T1000 (cell line): ENCODE measurements at places on chromosomes 5 and 9.

DNA sequence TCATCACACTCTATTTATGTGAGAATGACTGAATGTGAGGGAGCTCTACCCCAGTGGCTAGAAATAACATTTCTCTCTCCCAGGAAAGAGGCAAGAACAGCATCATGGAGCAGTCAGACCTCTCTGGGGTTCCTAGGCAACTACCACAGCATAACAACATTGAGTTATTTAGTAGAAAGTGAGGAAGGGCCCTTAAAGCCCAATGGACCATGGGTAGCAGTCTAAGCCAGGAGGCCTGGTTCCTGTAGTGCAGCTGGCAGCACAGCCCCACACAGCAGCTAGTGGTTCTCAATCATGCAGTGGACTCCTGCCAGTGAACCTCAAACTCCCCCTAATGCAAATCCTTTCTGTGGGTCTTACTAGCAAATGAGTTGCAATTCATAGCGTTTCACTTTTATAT, 55.3 kb downstream of the SPEF2 start:
- no peak for DNase-seq

DNA sequence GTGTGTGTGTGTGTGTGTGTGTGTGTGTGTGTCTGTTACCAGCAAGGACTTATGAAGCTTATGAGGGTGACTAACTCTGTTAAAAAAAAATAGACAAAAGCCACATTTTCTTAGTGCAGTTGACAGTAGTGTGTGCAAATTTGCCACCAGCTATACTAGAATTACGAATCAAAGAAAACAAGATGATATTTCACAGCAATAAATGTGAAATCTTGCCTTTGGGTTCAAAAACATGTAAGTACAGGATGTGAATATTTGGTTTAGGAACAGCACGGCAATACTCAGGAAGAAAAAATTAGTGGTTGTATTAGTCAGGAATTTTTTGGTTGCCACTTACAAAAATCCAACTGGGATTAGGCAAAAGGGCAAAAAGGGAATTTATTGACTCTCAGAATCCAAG, 117.4 kb downstream of the NPR3 start:
- DNase-seq = no peak

GRCh38 chr5:37370550-37370863, 399 bp downstream of the NUP155 start:
- DNase-seq = no peak

DNA sequence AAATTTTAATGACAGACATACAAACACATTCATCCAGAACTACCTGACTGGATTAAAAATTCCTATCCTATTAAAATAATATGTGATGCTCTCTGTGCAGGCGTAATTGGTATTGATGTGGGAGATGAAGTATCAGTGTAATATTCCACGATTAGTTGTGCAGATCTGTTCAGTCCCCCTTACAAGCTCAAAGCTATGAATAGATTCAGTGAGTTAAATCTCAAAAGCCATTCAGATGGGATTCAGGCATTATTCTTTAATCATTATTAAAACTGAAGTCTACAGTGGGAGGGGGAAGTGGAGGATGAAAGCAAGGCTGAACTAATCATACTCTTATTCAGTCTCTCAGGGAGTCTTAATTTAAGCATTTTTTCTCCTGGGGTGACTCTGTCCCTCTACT, 855.8 kb downstream of the EFNA5 start:
- DNase-seq = no peak

GRCh38 chr9:89480825-89481537, 16.9 kb downstream of the SEMA4D start:
- DNase-seq = no peak

GRCh38 chr5:79971156-79971555, 19.9 kb downstream of the MTX3 start:
- DNase-seq = no peak

DNA sequence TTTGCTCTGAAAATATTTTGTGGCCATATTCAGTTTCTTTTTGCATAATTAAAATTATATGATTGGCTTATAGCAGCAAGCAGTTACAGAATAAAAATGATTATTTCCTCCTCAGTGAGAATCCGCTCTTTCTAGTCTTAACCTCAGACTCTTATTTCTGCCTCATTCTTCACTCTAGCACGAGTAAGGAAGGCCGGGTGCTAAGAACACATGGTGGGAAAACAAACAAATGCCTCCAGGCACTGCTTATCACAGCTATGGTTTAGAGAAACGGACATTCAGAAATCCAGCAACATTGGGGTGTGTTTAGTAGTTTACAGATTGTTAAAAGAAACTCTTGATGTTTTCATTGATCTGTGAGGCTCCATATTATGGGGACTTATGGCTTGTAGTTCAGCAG, 168.7 kb downstream of the KDM4C start:
- no peak for DNase-seq

DNA sequence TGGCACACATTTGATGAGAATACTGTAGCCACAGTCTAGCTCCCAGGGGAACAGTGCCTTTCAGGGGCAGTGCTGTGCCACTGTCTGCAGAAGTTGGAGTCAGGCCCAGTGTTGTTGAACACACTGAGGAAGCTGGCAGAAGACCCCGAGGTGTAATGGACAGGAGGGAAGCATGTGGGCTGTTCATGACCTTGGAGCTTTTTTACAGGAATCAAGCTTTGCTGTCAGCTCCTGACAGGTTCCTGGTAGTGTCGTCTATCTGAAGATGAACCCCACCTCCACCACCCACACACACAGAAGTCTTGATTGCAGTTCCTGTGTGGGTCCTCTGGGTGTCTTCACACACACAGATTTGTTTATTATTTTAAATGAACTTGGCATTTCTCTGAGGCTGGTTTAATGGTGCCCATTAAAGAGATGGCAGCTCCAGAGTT, 40.3 kb upstream of the TNFAIP8 start:
- DNase-seq = no peak

- DNase-seq = no peak
Observed at GRCh38 chr9:79208791-79209396, 362.9 kb upstream of the TLE4 start.

- DNase-seq = no peak
Observed at GRCh38 chr5:157252711-157253465, 13.0 kb upstream of the CYFIP2 start.

- no peak for DNase-seq
Observed at GRCh38 chr9:112032009-112032408, 135.4 kb downstream of the UGCG start.

- DNase-seq = no peak
Observed at GRCh38 chr9:93211654-93212001, 27.7 kb downstream of the WNK2 start.

- DNase-seq = no peak
Observed at GRCh38 chr9:108160706-108161355, 671.3 kb upstream of the KLF4 start.
